ENCODE measurements at places on chromosomes 1 and 21.

DNA sequence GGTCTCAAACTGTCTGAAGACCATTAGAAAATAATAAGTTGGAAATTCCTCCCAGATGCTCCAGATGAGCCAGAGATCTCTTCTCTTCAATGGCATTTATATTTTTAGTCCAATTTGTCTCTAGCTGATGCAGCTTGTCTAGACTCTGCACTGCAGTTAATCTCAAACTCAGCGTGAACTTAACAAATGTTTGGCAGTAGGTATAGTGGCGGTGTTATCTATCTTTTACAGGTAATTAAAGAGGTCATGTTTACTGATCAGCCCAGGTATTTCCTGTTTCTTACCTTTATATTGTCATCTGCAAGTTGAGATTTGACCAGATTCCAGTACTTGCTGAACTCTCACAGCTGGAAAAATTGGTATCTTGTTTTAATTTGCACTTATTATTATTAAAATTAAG lies 1024.5 kb upstream of the ADGRL2 start:
- no peak for DNase-seq

- no peak for DNase-seq
These were observed 48.4 kb downstream of the CAPZB start for GRCh38 chr1:19436716-19437476.

DNA sequence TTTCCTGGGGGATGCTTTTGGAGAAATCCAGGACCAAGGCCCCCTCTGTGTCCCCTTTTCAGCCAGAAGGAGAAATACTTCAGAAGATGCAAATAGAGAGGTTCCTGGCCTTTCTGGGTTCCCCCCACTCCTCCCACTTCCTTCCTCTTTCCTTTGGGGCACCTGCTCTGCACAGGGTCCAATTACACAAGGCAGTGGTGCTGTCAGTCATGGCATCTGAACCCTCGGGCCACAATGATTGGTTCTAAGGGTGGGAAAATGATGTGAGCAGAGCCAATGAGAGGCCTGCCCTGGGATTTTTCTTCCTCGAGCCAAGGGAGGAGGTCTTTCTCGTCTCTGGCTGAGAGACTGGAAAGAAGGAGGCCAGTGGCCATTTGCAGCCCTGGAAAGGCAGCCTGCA lies 282.2 kb downstream of the NPHP4 start:
- DNase-seq: no peak

DNA sequence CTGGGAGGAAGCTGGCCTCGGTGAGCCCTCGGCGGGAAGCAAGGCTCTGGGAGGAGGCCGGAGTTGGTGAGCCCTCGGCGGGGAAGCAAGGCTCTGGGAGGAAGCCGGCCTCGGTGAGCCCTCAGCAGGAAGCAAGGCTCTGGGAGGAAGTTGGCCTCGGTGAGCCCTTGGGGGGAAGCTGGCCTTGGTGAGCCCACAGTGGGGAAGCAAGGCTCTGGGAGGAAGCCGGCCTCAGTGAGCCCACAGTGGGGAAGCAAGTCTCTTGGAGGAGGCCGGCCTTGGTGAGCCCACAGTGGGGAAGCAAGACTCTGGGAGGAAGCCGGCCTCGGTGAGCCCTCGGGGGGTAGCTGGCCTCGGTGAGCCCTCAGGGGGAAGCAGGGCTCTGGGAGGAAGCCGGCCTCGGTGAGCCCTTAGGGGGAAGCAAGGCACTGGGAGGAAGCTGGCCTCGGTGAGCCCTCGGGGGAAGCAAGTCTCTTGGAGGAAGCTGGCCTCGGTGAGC lies 36.0 kb downstream of the KRTAP10-1 start:
- no peak for DNase-seq

DNA sequence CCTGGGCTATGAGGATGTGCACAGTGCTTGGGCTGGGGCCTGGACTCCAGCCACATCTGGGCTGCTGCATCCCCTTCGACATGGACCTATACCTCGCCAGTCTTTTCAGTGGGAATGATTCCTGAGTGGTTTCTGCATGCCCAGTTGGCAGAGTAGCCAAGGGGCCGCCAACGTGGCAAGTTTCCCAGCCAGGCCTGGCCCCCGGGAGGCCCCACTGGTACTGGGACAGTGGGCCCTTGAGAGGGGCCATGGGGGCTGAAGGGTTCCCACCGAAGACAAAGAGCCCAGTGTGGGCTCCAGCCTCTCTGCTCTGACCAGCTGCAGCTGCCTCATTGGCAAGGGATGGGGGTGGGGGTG lies 15.4 kb downstream of the RAP1GAP start:
- no peak for DNase-seq

DNA sequence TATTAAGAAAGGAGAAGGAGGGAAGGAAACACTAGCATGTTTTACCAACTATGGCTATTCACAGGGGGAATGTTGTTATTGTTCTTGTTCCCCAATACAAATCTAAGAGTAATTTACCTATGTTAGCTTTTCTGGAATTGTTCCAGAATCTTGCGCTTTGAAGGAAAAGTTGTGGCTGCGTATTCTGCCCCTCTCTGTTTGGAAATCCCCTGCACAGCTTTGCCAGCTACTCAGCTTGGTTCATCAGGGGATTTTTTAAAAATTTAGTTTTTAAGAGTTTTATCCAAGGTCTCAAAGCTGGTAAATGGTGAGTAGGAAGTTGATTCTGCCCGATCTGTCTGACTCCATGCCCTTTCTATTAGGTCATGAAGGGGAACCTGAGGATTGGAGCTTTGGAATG lies 9.5 kb upstream of the IRF6 start:
- no peak for DNase-seq

DNA sequence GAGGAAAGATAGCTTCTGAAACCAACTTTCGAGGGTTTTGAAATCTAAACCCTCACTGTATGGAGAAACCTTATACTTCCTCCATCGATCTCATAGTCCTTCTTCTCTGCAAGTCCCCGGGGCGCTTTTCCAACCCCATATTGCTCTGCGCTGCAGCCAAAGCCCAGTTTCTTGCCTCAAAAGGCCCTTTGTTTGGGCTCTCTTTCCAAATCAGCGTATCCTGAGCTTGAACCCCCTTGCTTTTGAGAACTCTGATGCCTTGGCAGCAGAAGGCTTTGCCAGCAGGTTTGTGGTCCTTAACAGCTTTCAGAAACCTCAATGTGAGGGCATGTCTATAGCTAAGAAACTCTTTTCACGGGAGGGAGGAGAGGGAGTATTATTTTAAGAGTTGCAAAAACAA lies 21.6 kb downstream of the PLPP3 start:
- DNase-seq: no peak

GRCh38 chr1:36034692-36035091 lies 49.2 kb upstream of the TEKT2 start:
- no peak for DNase-seq

DNA sequence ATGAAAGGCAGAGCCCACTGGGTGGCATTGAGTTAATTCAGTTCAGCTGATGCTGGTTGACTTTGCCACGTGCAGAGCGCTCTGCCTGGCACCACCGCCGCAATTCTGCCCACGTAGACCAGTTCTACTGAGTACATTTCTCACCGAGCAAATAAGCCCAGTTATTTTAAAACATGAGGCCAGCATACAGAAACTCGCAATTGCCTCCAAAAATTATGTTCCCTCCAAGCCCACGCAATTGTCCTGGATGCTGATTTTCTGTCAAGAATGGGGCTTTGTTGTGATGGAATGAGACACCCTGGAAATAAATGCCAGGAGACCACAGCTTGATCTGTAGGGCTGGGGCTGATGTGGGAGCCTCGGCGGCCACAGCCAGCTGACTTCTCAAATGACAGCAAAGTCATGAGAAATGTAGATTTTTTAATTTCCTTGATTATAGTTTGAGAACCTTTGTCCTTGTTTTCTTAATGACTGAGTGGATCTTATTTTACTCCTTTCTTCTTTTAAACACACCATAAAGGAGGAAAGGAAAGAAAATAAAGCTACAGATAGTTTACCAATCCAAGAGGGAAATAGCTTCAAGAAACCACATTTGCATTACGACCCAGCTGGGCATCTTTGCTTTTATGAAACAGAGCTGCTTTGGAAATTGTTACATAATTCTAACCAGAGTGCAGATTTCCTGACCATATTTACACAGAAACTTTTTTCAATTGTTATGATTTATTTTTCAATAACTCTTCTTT lies 11.6 kb upstream of the PARP1 start:
- no peak for DNase-seq

- no peak for DNase-seq
These were observed 105.4 kb upstream of the PDC start for GRCh38 chr1:186566140-186566855.

DNA sequence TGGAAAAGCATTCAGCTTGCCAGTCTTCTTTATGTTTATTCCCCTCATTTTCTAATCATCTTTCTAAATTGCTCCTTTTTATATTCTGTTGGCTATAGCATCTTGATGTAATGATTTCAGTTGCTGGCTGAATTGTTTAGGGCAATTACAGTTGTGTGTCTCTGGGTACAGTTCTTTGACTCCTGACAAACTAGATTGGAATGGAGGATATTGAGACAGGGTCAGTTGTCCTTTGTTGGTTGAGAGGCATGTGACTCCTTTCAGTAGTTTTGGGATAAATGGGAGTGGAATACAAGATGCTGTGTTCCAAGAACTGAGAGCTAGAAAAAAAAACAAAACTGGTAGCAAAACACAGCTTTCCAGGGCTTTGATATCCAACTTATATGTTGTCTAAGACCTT lies 1.5 kb downstream of the CENPF start:
- DNase-seq: no peak

DNA sequence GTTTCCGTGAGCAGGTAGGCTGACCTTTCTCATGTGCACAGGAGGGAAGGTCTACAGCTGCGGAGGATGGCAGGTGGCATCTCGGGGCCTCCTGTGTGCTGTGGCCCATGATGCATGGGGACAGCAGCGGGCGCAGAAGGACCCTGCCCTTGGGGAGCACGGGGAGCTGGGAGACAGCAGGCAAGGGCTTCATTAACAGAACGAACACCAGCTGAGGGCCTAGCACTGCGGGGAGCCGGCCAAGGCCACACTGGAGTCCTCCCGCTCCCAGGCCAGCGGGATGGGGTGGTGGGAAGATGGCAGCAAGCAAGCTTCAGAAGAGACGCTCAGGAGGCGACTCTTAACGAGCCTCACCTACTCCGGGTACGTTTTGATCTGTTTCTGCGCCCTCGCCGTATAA lies 66.6 kb downstream of the SCCPDH start:
- DNase-seq: no peak

- DNase-seq: no peak
These were observed 164.6 kb downstream of the ACTL8 start for GRCh38 chr1:17919525-17920439.

DNA sequence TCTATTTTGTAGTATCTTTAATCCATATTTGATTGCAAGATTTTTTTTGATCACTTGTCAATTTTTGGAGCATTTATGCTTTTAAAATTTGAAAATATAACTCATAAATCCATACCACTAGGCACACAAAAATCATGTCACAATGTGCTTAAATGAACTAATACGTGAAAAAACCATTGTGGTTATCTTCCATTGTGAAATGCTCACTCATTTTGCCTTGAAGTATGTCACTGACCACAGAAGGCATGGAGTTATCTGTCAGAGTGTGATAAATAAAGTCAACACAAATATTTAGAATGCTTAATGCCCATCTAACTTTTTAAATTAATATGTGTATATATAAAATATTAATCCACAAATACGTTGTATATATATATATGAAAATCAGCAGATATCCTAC lies 347.2 kb downstream of the PTPRC start:
- no peak for DNase-seq

- no peak for DNase-seq
These were observed 42.0 kb downstream of the EEIG2 start for GRCh38 chr1:108601708-108602410.

- DNase-seq: no peak
These were observed 38.3 kb downstream of the CAMSAP2 start for GRCh38 chr1:200776949-200777348.

DNA sequence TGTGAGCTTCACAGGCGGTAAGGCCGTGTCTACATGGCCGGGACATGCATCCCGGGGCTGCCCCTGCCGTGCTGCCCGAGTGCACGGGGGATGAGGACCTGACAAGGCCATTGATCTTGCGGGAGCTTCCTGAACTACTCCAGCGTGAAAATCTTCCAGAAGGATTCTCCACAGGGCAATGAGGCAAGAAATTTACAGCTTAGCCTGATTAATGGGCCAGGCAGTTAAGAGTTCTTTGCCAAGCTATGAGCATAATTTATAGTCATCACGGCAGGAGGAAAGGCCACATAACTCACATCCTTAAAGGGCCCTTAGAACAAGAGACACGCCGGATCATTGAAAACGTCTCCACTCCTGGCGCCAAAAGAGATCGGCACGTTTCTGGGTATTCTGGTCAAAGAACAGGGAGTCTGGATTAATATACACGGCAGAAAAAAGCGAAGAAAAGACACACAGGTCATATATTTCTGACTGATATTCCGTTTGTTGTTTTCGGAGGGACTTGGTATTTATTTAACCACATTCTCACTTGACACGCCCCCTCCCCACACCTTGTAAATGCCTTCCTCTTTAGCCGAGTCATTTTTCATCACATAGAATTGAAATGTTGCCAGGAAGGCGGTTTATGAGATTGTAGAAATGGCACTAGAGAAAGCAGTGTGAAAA lies 180.5 kb downstream of the DYRK1A start:
- DNase-seq: no peak

GRCh38 chr1:222257027-222257426 lies 290.9 kb downstream of the HHIPL2 start:
- DNase-seq: no peak

GRCh38 chr1:243658594-243659105 lies 191.4 kb downstream of the AKT3 start:
- no peak for DNase-seq

GRCh38 chr21:46457801-46458314 lies 833 bp upstream of the DIP2A start:
- no peak for DNase-seq

GRCh38 chr1:58620926-58621325 lies 43.9 kb upstream of the TACSTD2 start:
- no peak for DNase-seq

- DNase-seq: no peak
These were observed 6.7 kb downstream of the NR5A2 start for GRCh38 chr1:200034262-200034557.

DNA sequence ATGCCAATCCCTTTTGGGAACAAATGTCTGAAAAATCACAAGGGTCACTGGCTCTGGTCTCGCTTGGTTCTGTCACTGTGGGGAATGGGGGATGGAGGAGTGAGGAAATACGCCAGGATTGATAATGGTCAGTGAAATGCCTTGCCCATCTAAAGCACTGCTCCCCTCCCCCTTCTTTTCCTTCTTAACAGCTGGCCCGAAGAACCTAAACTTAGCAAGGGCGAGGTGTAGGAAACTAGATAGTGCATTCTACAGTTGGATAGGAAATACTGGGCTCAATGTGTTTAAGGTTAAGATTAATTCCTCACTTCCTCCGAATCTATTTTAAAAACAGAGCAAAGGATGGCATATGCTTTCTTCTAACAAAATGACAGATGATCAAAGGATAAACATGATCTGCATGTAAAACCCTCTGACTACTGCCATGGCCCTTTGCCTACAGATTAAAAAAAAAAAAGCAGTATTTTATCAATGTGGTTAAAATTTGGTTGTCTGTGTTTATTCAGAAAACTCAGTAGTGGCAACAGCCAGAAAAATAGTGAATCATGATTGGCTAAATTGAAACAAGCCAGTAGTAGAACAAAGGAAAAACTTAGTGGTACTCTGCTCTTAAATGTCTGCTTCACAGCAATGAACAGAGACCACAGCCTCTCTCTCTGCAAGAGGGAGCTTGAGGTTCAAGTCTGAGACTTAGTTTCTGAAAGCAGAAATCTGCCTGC lies 86.1 kb upstream of the VAV3 start:
- no peak for DNase-seq
